Fibroblast of skin of right quadriceps (primary cell): ENCODE measurements at places on chromosomes 7 and 10.

GRCh38 chr7:50712252-50713122 is 70.2 kb downstream of the GRB10 start:
- no peak for DNase-seq

GRCh38 chr7:94898340-94898739 is 9.1 kb upstream of the PPP1R9A start:
- DNase-seq = no peak

DNA sequence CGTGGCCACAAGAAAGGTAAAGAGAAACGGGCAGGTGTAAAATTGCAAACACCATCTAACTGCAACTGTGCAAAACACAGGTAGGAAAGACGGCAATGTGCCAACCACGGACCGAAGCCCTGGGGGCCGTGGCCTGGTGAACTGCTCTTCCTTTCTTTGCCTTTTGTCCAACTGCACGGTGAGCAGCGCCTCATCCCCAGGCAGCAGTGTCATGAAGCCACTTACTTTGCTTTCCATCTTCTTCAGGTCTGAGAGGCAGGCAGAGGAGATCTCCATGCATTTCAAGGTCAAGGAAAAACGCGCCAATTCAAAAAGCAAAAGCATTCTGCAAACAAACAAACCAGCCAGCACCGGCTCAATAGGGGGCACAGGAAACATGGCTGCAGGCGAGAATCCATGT is 12.9 kb downstream of the CFAP46 start:
- no peak for DNase-seq

DNA sequence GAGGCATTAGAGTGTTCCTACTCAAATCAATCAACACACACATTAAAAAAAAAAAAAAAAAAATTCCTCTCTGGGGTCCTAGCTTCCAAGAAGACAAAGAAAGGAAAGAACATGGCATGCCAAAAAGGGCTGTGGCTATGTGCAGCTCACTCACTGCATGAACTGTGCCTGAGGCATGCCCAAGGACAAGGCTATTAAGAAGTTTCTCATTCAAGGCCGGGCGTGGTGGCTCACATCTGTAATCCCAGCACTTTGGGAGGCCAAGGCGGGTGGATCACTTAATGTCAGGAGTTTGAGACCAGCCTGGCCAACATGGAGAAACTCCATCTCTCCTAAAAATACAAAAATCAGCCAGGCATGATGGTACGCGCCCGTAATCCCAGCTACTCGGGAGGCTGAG is 41.9 kb upstream of the PPP3CB start:
- no peak for DNase-seq

DNA sequence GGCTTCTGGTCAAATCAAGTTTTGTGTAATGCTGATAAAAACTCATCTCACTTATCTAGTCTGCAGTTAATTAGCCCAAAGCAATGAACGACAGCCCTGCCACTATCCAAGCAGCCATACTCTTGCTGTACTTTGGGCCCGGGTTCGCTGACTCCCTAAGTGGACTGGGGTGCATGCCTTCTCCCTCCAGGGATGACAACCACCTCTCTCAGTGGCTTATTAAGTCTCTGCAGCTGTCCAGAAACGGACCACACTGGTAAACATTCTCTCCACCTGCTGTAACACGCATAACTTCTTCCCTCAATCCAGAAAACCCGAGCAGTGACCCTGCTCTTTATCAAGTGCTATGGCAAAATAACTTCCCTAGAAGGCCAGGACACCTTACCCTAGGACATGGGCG is 3.9 kb downstream of the FBXW4 start:
- DNase-seq = no peak

DNA sequence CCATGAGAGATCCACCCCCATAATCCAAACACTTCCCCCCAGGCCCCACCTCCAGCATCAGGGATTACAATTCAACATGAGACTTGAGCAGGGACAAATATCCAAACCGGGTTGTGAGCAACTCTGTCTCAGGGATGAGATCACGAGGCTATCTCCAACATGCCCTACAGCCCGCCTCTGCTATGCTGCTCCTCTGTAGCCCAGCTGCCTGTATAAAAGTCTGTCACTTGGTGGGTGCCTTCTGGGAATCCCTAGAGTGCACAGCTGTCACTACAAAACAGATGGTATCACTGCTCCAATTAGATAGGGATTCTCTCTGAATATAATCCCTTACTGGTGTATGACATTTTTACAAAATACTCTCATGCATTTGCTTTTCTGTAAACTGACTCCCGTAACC is 114.9 kb upstream of the NANOS1 start:
- no peak for DNase-seq

- peak; percentile 75 for DNase-seq
These were observed 26.9 kb downstream of the BLVRA start for GRCh38 chr7:43785420-43785819.

DNA sequence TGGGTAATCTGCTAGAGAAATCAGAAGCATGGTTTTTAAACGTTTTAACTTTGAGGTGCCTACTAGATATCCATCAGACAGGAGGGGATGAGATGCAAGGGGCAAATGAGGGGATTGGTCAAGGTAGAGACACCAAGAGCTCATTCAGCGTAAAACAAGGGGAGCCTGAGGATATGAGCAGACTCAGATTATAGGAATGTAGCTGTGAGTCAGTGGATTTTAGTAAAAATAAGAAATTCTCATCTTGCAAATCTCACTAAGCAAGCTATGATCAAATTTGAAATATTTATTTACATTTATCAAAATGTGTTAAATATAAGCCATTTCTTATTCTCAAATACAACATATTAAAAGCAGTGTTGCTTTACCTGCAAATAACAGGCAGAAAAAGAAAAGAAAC is 21.4 kb upstream of the TFEC start:
- DNase-seq = no peak

DNA sequence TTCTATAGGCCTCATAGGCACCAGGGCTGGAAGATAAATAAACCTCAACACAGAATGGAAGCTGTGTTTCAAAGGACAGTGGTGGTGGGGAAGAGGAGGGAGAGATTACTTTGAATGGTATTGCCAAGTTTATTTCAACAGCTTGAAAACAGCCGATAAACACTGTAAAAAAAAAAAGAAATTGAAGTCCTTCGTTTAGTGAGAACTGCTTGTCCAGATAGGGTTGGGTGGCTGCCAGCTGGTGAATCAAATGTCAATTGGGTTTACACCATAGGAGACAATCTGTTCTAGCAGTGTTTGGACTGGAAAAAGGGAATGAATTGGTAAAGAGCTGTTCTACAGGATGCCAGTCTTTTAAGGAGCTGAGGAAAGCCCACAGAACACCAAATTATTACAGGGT is 254.8 kb downstream of the PHF14 start:
- peak; percentile 55 for DNase-seq

DNA sequence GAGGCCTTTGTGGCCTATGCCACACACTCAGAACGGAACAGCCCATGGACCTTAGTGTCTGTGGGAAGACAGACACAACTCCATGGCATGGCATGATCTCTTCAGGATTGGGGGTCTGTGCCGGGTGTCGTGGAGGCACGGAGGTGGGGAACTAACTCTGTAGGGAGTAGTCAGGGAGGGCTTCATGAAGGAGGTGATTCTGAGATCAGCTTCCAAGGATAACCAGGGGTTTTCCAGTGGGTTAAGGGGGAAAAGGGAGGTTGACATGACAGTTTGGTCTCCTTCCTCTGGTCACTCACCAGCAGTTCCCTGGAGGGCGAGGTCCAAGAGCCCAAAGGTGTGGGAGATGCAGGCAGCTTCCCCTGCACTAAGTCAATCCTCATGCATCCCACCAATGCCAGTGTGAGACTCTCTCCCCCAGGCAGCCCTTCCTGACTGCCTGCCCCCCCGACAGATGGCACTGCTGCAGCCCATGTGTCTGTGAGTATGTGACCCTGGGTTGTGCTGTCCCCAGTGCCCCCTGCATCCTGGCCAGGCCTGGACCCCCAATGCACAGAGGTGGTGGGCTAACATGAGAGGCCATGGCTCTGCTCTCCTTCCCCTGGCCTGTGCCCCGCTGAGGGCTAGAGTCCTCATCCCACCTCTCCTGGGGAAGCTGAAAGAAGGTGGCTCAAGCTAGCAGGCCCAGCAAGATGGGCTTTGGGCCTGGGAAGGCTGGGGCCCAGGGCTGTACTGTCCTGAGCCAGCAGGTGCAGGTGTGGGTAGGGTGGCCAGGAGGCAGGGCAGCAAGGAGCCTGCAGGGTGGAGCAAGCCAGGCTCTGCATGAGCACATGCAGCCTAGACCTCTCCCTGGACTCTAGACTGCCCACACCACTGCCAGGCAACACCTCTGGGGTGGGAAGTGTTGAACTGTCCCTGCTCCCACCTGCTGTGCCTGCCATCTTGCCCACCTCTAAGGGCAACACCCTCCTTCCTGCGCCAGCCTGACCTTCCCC is 39.7 kb downstream of the RASGEF1A start:
- no peak for DNase-seq

- no peak for DNase-seq
These were observed 31.9 kb downstream of the WDR11 start for GRCh38 chr10:120883071-120883470.

DNA sequence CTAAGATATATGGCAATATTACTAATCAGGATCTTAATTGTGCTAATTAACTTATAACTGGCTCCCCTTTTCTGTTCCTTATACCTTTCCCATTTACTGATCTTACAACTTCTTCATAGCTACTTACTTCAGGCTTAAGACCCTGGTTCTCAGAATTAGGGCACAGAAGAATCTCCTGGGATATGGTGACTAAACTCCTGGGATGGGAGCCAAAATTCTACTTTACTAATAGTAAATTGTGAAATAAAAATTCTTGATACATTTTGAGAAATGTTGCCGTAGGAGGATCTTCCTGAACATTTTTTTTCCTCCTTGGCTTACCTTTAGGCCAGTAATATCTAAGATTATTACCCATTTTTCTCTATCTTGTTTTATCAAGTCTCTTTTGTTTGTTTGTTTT is 309.5 kb downstream of the ATRNL1 start:
- peak; percentile 71 for DNase-seq

- DNase-seq = peak; percentile 79
These were observed 3.0 kb upstream of the HOXA1 start for GRCh38 chr7:27098578-27099451.

- no peak for DNase-seq
These were observed 132.2 kb downstream of the ZNF365 start for GRCh38 chr10:62506371-62506770.

DNA sequence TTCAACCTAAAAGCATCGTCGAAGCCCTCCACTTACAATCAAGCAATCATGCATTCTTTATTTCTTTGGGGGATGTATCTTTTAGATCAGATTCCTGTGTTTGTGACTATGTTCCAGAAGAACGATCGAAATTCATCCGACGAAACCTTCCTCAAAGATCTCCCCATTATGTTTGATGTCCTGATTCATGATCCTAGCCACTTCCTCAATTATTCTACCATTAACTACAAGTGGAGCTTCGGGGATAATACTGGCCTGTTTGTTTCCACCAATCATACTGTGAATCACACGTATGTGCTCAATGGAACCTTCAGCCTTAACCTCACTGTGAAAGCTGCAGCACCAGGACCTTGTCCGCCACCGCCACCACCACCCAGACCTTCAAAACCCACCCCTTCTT is 13.8 kb downstream of the GPNMB start:
- DNase-seq = no peak

GRCh38 chr7:99267481-99267840 is 5.2 kb upstream of the MYH16 start:
- peak; percentile 53 for DNase-seq

DNA sequence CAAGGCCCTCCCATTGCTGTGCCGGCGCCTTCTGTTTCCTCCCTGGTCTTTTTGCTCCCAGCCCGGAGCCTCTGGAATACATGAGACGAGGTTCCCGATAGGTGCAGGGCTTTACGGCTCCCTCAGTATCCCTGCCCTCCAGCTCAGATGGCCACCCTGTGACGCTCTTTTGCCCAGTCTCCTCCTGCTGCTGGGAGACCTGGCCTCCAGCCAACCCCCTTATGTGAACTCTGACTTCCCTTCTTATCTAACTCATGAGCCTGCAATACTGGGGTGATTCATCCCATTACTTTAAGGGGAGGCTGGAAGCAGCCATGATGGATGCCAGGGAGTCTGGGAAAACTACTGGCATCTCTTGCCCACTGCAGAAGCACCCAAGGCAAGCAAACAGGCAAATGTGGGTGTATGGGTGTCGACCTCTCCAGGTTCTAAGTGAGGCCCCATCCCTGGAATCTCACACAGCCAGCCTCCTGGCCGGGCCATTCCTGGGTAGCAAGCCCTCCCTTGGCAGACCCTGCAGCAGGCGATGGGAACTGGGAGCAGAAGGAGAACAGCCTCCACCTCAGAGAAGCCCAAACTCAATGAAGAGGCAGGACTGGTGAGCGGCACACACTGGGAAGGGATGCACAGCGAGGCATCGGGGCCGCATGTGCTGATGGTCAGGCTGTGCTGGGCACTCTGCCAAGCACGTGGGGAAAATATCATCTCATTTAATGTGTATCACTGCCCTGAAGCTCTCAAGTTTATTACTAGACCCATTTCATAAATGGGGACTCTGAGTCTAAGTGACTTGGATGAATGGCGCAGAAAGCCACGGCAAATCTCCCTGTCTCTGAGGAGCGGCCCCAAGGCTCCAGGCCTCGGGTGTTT is 97.5 kb downstream of the FAM53B start:
- DNase-seq = peak; percentile 73

GRCh38 chr7:78172933-78173591 is 374.5 kb downstream of the PHTF2 start:
- no peak for DNase-seq

GRCh38 chr10:59705931-59706330 is 3.7 kb downstream of the SLC16A9 start:
- no peak for DNase-seq

DNA sequence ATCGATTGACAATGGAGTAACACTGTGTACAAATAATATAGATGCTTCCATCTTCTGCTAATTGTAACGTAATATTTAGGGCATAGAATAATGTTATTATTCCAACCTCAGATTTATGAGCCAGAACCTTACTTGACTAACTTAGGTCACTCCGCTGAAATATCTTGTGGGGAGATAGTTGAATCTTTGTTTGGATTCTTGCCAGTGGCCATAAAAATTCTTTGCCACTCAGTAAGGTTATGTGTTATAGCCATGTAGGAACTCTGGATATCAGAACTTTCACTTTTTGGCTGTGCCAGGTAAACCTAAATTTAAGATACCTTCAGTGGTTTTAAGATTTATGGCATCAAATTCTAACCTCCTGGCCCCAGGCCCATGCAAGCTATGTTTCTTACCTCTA is 197.6 kb downstream of the WDR11 start:
- DNase-seq = no peak

GRCh38 chr7:114150689-114151088 is 231.9 kb upstream of the PPP1R3A start:
- DNase-seq = no peak

DNA sequence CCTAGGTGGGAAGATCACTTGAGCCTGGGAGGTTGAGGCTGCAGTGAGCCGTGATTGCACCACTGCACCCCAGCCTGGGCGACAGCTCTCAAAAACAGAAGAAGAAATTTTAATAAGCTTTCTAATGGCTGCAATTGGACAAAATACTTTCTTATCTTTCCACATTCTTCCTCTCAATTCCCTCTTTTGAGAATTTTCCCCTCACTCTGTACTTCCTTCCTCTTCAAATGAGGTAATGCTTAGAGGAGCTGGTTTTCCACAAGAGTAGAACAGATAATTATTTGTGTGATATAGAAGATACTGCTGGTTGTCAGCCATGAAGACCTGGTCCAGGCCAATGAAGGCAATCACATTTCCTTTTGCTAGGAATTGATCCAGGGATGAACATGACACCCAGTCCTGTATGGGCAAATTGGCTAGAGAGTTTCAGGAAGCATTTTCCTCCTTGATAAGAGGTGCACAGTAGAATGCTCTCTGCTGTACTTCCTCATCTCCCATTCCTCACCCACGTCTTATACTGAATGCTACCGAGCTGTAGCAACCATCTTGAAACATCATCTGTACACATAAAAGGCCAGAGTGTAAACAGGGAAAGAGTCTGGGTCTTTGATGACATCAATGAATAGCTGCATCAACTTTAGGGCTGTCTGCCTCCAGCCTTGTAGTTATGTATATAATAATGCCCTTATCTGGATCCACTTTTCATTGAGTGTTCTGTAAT is 103.9 kb downstream of the CDK6 start:
- DNase-seq = no peak
